ENCODE measurements at places on chromosomes 12 and 14. TPM values are rescaled to one million over a fixed set of nuclear protein-coding genes. Genes with fewer than 3 reads are reported as not detected.

Gene BICDL1
- 146 TPM for total RNA-seq

- no peak for DNase-seq
These were observed 37.4 kb downstream of the RCOR1 start for GRCh38 chr14:102629808-102630350.

Gene C14orf39
- not detected for total RNA-seq

DNA sequence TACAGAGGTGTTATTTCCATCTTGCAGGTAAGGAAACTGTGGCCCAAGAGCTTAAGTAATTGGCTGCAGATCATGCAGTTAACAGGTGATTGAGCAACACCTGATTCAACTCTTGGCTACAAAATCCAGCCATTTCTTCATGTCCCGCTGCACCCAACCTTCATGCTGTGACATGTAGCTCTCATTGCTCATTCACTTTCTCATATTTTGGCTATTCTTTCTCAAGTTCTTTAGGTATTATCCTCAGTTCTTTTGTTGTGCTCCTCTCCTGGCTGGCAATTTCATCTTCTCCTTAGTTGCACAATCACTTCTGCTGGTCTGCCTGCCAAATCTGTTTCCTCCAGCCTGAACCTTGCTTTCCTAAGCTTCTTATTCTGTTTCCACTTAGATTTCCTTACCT, 300.8 kb downstream of the SSPN start:
- DNase-seq, result no peak

Gene DBX2
- total RNA-seq, result not detected

DNA sequence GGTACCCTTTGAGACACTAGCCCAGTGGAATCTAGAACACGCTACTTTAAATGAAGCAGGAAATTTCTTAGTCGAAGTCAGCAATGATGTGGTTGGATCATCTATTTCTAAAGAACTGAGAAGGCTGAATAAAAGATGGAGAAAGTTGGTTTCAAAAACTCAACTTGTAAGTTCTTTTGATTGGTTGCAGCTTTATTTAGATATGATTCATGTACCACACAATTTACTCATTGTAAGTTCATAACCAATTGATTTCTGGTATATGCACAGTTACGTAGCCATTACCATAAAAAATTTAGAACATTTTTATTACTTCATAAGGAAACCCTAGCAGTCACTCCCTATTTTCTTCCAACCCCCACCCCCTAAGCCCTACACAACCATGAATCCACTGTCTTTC, 129.8 kb downstream of the SYNE2 start:
- DNase-seq, result no peak

Gene IL26
- 0.25 TPM for total RNA-seq

Gene RNASE3
- not detected for total RNA-seq

- DNase-seq, result no peak
These were observed 57.1 kb downstream of the ZDHHC17 start for GRCh38 chr12:76820888-76821482.

DNA sequence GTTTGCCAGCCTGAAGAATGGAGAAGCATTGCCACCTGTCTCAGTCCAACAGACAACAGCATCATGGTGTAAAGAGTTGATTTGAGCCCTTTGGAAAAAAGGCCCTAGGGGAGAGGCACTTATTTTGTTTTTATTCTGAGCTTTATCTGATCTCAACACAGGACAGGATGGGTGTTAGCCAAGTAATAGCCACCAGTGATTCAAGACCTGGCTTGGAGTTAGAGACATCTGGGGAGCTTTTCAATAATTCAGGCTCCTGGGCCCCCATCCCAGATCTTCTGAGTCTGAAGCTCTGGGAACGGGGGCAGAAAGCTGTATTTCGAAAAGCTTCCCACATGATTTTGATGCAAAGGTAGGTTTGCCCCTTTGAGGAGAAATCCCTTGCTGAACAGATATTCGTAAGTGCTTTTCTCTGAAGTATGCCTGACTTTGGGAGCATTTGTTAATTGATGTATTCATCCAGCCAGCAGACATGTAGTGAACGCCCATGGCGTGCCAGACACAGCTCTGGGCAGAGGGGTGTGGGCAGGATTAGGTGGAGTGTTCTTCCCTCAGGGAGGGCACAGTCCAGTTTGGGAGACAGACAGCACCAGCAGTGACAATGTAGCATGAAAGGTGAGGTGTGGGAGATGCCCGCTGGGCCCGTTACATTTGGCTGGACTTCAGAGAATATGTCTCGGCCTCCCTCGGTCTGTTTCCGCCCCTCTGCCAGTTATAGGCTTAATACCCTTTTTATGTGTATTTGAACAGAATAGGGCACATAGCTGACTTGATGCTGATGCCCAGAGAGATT, 72.5 kb downstream of the TSPAN9 start:
- no peak for DNase-seq

DNA sequence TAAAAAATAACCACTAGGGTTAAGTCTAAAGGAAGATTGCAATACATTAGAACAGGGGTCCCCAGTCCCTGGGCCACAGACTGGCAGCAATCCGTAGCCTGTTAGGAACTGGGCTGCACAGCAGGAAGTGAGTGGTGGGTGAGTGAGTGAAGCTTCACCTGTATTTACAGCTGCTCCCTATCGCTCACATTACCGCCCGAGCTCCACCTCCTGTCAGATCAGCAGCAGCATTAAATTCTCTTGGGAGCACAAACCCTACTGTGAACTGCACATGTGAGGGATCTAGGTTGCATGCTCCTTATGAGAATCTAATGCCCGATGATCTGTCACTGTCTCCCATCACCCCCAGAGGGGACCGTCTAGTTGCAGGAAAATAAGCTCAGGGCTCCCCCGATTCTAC, 15.5 kb downstream of the ADGRD1 start:
- no peak for DNase-seq

GRCh38 chr12:8446642-8447547, 8.9 kb upstream of the CLEC6A start:
- DNase-seq, result no peak

GRCh38 chr14:69288011-69288771, 28.2 kb downstream of the GALNT16 start:
- DNase-seq, result no peak

DNA sequence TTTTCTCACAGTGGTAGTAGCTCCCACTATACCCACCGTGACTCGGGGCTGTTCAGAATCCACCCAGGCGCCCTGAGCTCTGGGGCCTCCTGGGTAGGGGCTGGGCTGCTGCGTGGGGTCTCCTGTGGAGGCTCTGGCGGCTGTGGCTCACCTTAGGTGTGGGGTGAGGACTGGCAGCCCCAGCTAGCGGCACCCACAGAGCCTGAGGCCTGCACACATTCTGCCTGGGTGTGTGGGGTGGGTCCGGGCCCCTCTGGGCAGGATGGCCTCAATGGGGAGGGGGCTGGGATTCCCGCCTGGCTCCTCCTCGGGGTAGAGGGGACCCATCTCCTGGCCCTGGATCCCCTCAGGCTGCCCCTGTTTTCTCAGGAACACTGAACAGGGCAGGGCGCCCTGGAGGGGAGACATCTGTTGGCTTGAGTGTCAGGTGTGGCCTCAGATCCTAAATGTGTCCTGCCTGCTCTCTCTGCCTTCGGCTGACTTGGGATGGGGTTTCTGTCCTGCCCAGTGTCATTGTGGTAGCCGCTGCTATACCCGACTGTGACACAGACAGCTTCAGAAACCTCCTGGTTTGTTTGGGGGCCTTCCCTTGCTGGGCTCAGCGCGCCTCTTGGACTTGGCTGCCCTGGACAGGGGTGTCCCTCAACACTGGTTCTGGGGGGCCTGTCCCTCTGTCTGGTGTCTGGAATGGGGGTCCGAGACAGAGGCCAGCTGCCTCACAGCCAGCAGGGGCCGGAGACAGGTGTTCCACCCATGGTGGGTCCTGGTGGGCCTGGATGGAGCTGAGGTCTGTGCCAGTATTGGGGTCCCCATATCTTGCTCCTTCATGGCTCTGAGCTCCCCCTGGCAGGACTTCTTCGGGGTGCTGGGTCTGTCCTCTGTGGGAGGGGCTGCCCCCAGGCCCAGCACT, 354.9 kb downstream of the TMEM121 start:
- DNase-seq, result no peak

Gene RIPK3
- total RNA-seq, result 18.9 TPM

Gene STRAP
- total RNA-seq, result 138 TPM

DNA sequence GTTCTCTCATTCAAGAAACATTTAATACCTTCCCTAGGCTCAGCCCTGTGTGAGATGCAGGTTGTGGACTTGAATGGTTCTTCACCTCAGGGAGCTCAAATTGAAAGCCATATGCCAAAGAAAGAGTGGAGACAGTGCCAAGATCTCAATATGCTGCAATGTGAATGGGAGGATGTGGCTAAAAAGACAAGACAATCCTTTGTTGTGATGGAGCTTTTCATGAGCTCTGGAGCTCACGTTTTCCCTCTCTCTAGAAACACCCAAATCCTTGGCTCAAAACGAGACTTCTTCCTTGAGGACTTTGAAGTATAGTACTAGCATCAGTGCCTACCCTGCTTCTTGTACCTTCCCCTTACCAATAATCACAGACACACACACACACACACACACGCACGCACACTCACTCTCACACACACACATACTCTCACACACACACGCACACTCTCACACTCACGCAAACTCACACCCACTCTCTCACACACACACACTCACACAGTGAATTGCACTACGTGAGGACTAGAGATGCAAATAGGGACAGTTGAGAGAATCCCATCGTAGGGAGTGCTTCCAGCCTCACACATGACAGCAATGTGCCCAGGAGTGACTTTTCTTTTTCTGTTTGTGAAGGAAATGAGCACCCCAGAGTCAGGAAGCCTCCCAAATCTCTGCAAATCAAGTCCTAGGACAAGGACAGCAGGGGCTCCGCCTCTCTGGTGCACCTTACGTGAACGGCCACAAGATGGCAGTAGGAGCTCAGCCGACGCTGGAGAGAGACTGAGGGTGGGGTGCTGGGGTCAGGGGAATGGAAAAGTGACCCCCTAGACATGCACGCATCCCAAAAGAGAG, 231.4 kb downstream of the PCNX1 start:
- peak; percentile 62 for DNase-seq

DNA sequence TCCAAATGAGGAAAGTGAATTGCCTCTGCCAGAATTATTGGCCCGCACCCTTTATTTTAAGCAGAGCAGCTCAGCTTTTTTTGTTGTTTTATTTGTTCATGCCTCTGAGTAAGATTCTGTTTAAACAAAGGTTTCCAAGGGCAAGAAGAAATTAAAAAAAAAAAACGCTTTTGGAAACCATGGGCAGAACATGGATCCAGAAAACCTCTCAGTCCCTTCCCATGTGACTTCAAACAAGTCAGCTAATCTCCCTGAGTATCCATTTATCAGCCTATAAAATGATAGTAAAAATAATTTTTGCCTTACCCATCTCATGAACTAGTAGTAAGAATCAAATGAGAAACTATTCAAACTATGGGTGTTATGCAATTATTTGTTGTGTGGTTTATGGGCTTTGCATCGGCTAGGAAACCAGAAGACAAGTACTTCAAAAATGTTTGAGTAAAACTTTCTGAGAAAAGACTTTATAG, 27.6 kb downstream of the KITLG start:
- no peak for DNase-seq

DNA sequence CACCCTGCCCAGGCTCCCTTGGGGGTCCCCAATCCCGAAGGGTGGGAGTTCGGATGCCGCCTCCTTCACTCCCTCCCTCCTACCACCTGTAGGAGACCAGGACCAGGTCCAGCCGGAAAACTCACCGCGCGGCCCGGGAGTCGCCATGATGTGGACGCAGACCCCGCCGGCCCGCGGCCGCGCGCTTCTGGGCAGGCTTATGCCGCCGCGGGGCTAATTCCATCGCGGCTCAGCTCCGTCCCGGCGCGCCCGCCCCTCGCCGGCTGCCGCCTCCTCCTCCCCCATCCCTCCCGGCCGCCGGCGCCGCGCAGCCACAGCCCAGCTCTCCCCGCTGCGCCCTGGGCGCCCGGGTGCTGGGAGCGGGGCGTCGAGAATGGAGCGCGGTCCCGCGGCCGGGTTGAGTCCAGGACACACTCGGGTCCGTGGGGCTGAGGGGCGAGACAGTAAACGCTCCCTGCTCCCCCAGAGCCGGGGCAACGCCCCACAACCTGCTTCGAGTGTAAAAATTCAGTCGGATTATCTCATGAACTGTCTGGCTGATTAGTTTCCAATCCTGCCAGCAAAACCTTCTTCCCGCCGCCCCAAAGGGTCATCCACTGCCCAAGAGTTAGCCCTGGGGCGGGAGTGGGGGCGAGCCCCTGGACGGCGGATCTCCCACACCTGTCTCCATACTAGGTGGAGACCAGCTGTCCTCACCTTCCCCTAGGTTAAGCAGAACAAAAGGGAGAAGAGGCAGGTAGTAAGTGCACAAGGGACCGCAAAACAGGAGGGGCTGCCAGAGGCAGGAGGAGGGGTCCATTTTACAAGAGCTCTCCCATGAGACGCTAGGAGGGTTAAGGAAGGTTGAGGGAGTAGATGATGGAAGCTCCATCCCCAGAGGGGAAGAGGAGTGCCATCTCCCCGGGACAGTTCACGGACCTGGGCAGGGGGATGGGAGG, at the start of gene ANO2:
Gene ANO2 (minus strand): TSS at position 189 of the 938 bp plus-strand sequence. CDS start 42 bp downstream, at position 147.
- DNase-seq, result no peak

Gene IFNG-AS1
- total RNA-seq, result 1.1 TPM

Gene MANSC1
- total RNA-seq, result 0.33 TPM

DNA sequence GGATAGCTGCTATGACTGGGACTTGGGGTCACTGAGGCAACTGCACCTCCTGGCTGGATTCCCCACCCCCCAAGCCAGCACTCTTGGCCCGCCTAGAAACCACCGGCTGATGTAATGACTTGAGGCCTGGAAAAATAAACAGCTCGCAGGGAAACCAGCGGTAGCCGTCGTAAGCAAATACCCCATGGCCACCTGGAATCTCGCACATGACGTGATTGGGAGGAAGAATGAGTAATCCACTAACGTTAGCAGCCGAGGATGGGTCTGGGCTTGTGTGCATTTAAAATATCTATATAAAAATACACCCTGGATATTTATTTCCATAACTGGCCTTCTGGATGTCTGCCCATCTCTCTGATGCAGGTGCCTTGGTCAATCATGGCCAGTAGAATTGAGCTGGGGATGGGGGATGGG, 120.1 kb downstream of the SMOC1 start:
- DNase-seq, result no peak

- no peak for DNase-seq
These were observed 10.9 kb downstream of the DCP1B start for GRCh38 chr12:1993341-1993740.

Gene CREBL2
- total RNA-seq, result 12.6 TPM

Gene SDS
- not detected for total RNA-seq

Gene TAS2R8
- total RNA-seq, result not detected

DNA sequence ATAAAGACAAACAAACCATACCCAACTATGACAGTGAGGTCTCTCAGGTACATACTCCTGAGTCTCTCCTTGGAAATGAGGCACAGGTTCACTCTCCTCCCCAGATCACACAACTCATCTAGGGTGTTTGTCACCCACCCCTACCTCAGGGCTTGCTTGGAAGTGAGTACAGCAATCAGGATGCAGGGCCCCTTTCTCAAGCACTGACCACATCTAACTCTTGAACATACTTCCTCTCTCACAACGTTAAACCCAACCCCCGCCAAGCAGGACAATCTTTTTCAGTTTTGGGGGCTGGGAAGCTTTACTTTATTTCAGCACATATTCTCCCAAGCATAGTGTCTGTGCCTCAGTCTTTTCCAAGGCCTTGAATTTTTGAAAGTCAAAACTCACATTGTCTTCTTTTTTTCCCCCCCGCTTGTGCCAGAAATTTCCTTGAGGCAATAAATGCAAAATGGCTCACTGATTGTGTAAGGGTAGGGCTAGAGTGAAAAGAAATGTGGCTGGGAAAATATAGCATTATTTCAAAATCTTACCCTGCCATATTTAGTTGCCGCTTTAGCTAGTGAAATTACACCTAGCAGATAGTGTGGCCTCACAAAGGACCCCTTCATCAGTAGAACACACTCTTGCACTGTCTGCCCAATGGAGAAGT, 2.4 kb upstream of the GPR65 start:
- DNase-seq, result no peak
